ENCODE measurements at places on chromosomes 3 and 15. TPM values are rescaled to one million over a fixed set of nuclear protein-coding genes. Genes with fewer than 3 reads are reported as not detected.

SHC4 gene
- 2.2 TPM for total RNA-seq

ZBED2 gene
- total RNA-seq = 0.06 TPM

SH3GL3 gene
- 3.8 TPM for total RNA-seq

PTPN23 gene
- 3.4 TPM for total RNA-seq

GRCh38 chr15:77616072-77616471 is 16.6 kb downstream of the LINGO1 start:
- no peak for DNase-seq

DNA sequence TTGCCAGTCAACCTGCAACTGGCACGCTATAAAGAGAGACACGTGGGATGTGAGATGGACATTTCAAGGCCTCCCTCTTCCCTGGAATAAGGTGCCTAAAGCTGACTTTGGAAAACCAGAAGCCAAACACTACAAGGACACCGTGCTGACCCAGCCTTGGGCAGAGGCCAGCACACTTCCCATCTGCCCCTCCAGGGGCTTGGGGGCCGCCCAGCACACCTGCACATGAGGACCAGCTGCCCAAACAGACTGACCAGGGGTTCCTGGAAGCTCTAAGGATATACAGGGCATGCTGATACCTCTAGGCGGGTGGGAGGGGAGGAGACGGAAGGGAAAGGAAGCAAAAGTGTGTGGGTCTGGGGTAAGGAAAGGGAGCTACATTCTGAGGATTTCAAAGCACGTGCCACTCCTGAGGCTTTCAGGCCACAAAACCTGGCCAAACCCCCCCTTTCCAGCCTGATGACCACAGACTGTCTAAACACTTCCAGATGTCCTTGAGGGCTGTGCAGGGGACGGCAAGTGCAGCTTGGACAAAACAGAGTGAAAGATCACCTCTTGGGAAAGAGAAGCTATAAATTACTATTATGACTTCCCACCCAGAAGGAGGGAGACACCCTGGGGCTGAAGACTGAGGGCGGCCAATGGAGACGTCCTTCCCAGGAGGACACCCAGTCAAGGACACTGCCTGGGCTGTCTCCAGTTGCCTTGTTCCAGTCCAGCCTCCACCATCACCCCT is 57.9 kb downstream of the ADCY5 start:
- no peak for DNase-seq

GRCh38 chr15:77031376-77032050 is 36.6 kb downstream of the PSTPIP1 start:
- DNase-seq = no peak

DNA sequence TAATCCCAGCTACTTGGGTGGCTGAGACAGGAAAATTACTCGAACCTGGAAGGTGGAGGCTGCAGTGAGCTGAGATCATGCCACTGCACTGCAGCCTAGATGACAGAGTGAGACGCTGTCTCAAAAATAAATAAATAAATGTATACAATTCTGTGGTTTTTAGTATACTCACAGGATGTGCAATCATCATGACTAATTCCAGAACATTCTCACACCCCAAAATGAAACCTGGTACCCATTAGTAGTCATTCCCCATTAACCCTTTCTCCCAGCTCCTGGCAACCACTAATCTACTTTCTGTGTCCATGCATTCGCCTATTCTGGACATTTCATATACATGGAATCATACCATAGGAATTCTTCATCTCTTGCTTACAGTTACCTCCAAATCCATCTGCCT is 44.5 kb downstream of the LRRFIP2 start:
- no peak for DNase-seq

DNA sequence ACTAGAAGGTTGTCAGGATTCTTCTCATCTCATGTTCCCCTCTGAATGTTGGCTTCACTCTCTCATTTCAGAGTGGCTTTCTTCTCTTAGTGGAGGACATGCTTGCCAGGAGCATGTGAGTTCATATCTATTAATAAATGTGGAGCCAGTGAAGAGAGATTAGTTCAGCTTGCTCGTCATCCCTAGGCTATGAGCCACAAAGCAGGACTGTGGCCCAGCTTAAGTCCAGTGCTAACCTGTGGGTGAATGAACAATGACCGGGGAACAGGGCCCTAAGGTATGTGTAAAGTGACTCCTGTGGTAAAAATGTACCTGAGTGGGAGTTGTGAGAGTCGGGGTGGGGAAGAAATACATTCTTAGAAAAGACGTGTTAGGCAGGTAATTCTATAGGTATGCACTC is 96.9 kb upstream of the TBL1XR1 start:
- DNase-seq = no peak

DNA sequence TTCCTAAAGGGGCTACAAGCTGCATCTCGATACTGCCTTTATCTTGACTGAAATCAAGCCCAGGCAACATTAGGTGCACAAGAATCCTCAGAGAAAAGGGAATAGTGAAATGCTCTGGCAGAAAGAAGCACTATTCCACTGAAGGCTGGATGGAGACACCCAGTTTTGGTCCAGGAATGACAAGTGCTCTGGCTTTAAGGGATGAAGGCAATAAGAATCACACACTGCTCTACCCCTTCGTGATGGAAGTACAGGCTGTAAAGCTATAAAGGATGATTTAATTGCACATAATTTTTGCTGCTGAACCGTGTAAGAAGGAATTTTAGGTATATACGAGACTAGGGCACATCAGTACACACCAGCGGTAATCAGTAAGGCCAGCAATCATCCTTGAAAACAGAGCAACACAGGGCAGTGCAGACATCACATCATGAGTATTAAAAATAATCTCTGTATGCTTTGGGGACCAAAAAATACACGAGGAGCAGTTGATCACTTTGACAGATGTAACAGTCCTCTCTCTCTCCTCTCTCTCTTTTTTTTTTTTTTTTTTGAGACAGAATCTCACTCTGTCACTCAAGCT is 414.6 kb upstream of the TBL1XR1 start:
- DNase-seq = no peak

All from neural progenitor cell (in vitro differentiated cells).